NCI-H2081 treated with DMSO at 0.1 percent for 48 hours (cell line): ENCODE measurements at places on chromosomes 7 and 10.

GRCh38 chr7:157568770-157569584, 232.2 kb downstream of the DNAJB6 start:
- DNase-seq, result no peak

DNA sequence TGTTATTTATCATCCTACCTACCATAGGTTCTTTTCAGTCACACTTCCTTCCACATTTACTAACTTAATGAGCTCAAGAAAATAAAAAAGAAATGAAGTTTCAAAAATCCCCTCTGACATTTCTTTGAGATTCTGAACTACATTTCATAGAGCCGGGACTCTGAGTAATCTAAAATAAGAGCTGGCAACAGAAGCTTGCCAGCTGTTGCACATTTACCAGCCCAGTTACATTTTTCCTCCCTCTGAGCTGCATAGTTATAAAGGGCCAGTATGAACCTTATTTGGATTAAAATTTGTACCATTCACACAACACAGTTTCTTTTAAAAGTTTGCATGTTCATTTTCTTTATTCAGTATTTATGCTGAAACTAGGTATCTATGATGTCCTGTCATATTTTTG, 119.5 kb upstream of the CAV2 start:
- no peak for DNase-seq

DNA sequence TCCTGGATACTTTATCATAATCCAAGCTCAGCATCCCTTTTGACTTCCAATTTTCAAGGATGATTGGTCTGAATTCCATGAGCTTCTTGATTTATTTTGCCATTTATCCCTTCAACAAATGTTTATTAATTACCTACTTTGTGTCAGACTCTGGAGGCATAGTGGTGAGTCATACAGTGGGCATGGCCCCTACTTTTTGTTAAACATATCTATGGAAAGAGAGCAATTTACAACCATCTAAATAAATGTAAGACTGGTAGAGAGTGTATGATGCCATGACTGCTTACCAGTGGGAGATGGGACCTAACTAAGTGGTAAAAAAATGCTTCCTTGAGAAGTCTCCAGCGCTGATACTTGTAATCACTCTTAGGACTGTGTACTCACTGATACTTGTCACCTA, 286.6 kb downstream of the SUGCT start:
- DNase-seq, result no peak

GRCh38 chr10:48215486-48216203, 58.9 kb downstream of the FRMPD2 start:
- peak; percentile 1 for DNase-seq

GRCh38 chr7:40584667-40585433, 450.0 kb downstream of the SUGCT start:
- DNase-seq, result no peak

DNA sequence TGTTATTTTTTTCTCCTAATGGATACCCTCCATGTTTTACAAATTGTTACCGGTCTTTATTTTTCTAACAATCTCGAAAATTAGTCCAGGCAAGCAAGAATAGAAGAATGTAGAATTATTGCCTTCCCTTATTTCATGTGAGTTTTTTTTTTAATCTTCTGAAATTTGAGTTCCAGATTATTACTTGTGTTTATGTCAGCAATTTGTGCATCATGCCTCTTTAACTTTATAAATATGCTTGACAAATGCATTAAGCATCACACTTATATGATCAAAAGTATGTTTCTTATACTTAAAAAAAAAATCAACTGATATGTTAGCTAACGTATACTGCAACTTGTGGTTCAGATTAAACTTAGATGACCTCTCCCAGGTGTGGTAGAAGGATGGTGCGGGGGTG, 242.7 kb upstream of the VSTM2A start:
- DNase-seq, result no peak

DNA sequence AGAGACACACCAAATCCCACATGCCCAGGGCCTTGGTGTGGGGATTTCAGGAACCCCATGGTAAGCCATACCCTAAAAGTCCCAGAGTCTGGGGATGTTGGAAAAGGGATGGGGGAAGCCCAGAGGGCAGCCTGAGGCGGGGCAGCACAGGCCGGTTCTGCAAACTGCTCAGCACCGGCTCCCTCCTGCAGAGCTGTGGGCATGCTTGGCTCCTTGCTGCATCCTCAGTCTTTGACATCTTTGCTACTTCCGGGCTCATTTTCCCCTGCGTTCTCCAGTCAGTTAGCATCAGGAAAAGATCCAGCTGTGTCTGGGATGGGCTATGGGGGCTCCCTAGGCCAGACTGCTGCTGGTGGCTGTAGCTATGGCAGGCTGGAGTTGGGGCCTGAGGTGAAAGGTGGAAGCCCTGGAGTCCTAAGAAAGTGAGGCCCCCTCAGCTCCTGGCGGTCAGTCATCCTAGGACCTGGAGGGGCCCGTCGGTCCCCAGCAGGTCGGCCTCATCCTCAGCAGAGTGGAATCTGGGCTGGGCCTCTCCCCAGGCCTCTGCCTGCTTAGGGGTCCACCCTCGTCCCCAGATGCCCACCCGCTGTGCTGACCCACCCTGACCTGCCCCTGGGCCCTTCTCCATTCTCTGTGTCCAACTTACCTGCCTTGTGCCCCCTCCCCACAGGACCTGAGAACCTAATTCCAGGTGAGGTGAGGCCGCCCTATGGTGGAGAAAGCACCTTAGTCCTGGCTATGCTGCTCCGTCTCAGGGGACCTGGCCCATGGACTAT, 9.3 kb downstream of the TBATA start:
- no peak for DNase-seq

DNA sequence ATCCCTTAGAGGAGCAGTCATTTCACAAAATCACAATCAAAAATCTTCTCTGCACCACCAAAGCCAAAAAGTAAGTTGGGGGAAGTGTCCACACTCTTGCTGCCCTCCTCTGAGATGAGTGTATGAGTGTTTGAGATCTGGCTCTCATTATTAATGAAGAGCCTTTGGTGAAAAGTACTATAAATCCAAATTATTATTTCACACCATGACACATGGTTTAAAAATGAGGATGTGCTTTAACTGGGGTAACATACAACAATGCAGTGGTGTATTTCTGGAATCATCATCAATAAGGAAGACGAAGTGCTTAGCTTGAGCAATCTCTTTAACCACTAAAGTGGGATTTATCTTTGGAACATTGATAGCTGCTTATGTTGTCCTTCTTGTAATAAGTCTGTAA, 114.2 kb upstream of the ADAM12 start:
- no peak for DNase-seq

- DNase-seq, result no peak
Observed at GRCh38 chr7:120052884-120053382, 220.0 kb upstream of the KCND2 start.

- no peak for DNase-seq
Observed at GRCh38 chr10:108275895-108276685, 1111.6 kb upstream of the SORCS1 start.

- DNase-seq, result peak; percentile 66
Observed at GRCh38 chr7:76294344-76295024, 8.0 kb upstream of the HSPB1 start.

GRCh38 chr10:21650353-21650752, 116.3 kb downstream of the MLLT10 start:
- no peak for DNase-seq

DNA sequence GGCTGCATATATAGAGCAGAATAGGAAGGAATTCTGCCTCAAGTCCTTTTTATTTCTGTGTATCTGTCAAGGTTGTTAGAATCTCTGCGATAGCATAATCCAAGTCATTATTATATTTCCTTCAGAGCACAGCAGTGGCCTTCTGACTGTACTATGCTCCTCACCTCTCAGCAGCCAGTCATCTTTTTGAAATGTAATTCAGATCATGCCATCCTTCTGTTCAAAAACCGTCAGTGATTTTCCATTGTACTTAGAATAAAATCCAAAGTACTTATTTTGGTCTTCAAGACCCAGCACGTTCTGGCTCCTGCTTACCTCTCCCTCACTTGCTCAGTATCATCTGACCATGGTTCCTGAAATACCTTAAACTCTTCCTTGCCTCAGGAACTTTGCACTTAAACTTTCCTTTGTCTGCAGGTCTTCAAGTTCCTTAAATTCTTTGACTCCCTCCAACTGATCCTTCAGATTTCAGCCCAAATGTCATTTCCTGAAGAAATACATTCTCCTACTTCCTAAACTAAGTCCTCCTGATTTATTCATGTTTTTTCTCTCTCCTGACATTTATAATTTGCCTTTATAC, 112.4 kb downstream of the ST7 start:
- no peak for DNase-seq
